ENCODE measurements at places on chromosomes 5 and 9. TPM values are rescaled to one million over a fixed set of nuclear protein-coding genes. Genes with fewer than 3 reads are reported as not detected.

SPATA6L gene
- total RNA-seq = 18.2 TPM

FGD3 gene
- total RNA-seq = 4.6 TPM

LTC4S gene
- total RNA-seq = 3.6 TPM

FOXD4L4 gene
- 0.67 TPM for total RNA-seq

MEGF10 gene
- total RNA-seq = 0.19 TPM

MELK gene
- 3.3 TPM for total RNA-seq

TYRP1 gene
- total RNA-seq = 2.5 TPM

RETREG1 gene
- 11.6 TPM for total RNA-seq

IGIP gene
- 14.1 TPM for total RNA-seq

IL9 gene
- total RNA-seq = not detected

- no peak overlapping the region for H3K4me3 ChIP-seq
- no peaks in the 10 kb centered on the region for H3K36me3 ChIP-seq
- H3K4me1 ChIP-seq = no peaks in the 10 kb centered on the region
- no peaks in the 10 kb centered on the region for H3K27me3 ChIP-seq
Measured at GRCh38 chr5:30581198-30581935, 612.1 kb upstream of the CDH6 start.

DNA sequence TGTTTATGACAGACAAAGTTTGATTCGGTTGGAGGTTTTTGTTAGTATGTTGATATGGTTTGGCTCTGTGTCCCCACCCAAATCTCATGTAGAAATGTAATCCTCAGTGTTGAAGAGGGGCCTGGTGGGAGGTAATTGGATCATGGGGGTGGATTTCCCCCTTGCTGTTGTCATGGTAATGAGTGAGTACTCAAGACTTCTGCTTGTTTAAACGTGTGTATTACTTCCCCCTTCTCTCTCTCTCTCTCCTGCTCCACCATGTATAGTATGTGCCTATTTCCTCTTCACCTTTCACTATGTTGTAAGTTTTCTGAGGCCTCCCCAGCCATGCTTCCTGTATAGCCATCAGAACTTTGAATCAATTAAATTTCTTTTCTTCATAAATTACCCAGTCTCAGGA lies 415.1 kb downstream of the HCN1 start:
- no peak overlapping the region for H3K27ac ChIP-seq
- H3K4me1 ChIP-seq = no peaks in the 10 kb centered on the region
- no peaks in the 10 kb centered on the region for H3K36me3 ChIP-seq
- no peak for DNase-seq

DNA sequence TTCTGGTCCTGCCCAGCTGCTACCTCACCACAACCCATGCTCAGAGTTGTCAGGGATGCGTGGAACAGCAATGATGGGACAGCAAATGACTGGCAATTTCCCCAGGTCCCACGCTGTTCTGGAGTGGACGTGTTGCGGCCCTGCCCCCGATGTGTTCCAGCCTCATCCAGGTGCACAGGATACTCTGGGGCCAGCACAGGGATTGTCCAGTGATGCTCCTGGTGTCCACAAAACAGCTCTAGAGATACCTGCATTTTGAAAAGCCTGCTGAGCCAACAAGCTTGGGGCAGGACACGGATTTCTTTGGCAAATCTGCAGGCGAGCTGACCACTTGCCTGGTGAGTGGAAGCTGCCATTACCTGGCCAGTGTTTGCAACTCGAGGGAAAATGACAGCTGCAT lies 88.7 kb downstream of the ANKRD33B start:
- H3K27me3 ChIP-seq = no peaks in the 10 kb centered on the region
- no peak overlapping the region for H3K27ac ChIP-seq
- no peaks in the 10 kb centered on the region for H3K4me1 ChIP-seq
- no peaks in the 10 kb centered on the region for H3K36me3 ChIP-seq
- no peak for DNase-seq

DNA sequence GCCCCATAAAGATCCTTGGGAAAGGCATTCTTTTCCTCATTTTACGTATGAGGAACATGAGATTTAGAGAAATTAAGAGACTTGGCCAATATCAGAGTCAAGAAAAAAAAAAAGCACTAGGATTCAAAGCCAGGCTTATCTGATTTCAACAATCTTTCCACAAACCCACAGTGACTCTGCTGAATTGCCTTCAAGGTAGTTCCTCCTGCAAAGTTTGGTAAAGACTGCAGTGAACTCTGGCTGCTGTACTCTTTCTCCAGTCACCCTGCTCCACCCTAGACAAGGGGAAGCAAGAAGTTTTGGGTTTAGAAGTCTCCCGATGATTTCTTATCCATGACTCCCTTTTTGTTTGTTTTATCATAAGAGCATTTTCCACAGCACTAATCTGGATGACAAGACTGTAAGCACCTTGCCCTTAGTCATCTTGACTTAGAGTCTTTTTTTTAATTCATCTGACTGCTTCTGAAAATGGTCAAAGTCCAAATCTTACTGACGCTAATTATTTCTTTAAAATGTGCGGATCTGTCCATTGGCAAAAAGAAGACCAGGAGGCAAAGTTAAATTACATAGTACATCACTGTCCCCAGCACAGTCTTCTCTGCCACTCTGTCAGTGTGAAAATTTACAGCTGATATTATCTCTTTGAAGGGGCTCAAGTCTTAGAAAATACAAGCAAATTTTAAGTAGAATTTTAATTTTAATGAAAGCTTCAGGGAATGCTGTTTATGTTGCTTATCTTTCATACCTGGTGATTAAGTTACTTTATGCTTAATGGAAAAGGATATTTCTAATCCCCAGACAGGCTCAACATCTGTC lies 180.1 kb downstream of the TTLL11 start:
- no peaks in the 10 kb centered on the region for H3K4me1 ChIP-seq
- H3K4me3 ChIP-seq = no peak overlapping the region
- no peaks in the 10 kb centered on the region for H3K27me3 ChIP-seq
- no peak for DNase-seq
- H3K36me3 ChIP-seq = no peaks in the 10 kb centered on the region

DNA sequence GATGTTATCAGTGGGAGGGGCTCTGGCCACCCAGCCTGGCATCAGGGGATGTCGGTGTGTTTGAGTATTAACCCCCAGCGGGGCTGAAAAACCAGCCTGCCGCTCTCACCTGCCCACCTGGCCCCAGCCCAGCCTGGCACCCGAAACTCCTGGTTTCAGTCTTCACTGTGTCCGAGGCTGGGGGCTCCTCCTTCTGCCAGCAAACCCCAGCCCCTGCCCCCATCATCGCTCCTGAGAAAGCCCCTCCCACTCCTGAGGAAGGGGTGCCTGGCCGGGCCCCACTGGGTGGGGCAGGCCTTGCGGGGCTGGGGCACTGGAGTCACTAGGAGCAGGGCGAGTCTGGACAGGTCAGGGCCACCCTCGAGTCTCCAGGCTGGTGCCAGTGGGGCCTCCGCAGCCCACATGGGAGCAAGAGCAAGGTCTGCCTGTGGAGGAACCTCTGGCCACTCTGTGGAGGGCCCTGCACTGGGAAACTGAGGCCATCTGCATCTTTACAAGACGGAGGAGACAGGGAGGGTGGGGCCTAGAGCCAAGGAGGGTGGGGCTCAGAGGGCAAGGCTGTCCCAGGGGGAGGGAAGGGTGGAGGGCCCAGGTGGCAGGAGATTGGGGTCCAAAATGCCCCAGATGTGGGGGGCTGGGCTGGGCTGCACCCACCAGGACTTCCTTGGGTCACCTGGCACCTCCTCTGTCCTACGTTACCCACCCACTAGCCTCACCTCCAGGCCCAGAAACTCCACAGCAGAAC lies 51.5 kb upstream of the NOTCH1 start:
- no peak overlapping the region for H3K27ac ChIP-seq
- H3K27me3 ChIP-seq = no peaks in the 10 kb centered on the region
- DNase-seq = no peak
- H3K4me1 ChIP-seq = peaks cover 2% of the 10 kb centered on the region
- no peak overlapping the region for H3K4me3 ChIP-seq

DNA sequence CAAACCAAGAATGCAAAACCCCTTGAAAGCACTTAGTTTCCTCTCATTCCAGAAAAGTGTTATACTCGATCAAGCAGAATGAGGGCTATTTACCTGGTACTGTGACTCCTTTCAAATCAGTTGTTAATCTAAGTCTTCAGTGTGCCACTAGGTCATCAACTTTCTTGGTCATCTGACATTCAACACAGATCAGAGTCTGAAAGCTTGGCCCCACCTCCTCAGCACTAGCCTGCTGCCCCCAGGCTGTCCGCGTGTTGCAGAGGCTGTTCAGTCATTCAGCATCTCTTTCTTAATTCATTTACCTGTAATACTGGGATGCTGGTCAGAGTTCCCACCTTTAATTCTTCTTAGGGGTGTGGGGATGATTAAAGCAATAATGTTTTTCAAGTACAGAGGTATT lies 28.5 kb downstream of the ENC1 start:
- no peaks in the 10 kb centered on the region for H3K4me1 ChIP-seq
- no peaks in the 10 kb centered on the region for H3K27me3 ChIP-seq
- no peaks in the 10 kb centered on the region for H3K36me3 ChIP-seq
- H3K27ac ChIP-seq = no peak overlapping the region
- no peak for DNase-seq
- H3K4me3 ChIP-seq = no peak overlapping the region

- H3K27ac ChIP-seq = no peak overlapping the region
- H3K4me1 ChIP-seq = no peaks in the 10 kb centered on the region
- no peaks in the 10 kb centered on the region for H3K36me3 ChIP-seq
- H3K27me3 ChIP-seq = no peaks in the 10 kb centered on the region
- DNase-seq = no peak
- H3K4me3 ChIP-seq = no peak overlapping the region
Measured at GRCh38 chr5:156640691-156641241, 209.3 kb upstream of the PPP1R2B start.

- no peak for DNase-seq
- no peaks in the 10 kb centered on the region for H3K36me3 ChIP-seq
- no peaks in the 10 kb centered on the region for H3K27me3 ChIP-seq
- no peak overlapping the region for H3K27ac ChIP-seq
Measured at GRCh38 chr9:112753725-112754124, 3.2 kb downstream of the SNX30 start.

DNA sequence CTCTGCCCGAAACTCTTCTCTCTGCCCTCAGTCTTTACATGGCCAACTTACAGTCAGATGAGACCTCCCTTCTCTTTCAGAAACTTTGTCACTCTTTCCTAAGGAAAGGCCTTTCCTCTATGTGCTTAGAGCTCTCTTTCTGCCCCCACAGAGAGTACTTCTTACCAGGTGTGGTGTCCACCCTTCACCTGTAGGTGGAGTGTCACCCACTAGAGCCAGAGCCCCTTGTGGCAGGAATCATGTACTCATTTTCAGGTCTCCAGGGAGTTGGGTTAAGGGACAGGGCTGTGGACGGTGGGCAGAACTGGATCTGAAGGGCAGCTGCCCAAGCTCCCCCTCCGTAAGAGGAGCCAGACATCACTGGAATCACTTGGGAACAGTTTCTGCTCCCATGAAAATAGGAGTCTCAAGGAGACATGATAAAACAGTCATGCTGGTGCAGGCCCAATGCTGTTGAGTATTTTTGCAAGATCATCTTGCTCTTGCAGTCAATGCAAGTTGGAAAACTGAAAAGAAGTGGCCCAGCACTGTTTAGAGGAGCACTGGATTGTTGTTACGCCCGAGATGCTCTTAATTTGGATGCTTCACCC lies 436.7 kb downstream of the ZSWIM6 start:
- H3K4me3 ChIP-seq = no peak overlapping the region
- H3K36me3 ChIP-seq = no peaks in the 10 kb centered on the region
- H3K4me1 ChIP-seq = no peaks in the 10 kb centered on the region
- H3K27ac ChIP-seq = no peak overlapping the region
- H3K27me3 ChIP-seq = no peaks in the 10 kb centered on the region

DNA sequence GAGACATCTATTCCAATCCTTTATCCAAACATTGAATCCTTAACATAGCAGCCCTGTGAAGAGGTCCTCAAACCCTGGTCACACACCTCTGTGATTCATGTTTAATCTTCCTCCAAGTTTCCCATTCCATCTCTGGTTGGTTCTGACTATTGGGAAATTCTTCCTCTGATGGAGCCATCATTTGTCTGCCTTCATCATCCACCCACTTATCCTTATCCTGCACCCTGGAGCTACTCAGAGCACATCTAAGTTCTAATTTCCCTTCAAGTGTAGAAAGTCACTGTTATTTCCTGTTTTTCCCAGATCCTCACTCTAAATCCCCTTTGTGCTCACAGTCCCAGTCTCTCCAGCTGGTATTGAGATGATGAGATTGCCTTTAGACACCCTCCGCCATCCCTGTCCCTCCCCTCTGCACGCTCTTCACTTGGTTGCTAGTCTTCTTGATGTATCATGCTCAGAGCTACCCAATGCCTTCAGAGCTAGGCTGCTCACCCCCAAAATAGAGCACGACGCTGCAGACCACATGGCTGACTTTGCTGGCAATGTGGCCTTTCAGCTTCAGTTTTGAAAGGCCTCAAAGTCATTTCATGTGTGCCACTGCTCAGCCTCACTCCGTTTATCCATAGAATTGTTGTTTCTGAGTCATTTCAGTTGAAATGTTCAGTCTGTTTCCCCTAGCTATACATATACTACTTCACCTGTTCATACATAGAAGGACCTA lies 154.3 kb downstream of the PALM2AKAP2 start:
- no peaks in the 10 kb centered on the region for H3K27me3 ChIP-seq
- no peak overlapping the region for H3K27ac ChIP-seq
- no peaks in the 10 kb centered on the region for H3K36me3 ChIP-seq

- no peaks in the 10 kb centered on the region for H3K27me3 ChIP-seq
- no peak for DNase-seq
- H3K36me3 ChIP-seq = peaks cover 3% of the 10 kb centered on the region
- no peak overlapping the region for H3K27ac ChIP-seq
- no peak overlapping the region for H3K4me3 ChIP-seq
Measured at GRCh38 chr5:88262116-88262515, 6.5 kb downstream of the TMEM161B start.

- H3K27ac ChIP-seq = peak overlapping the region; percentile 31
- no peak overlapping the region for H3K4me3 ChIP-seq
- H3K4me1 ChIP-seq = no peaks in the 10 kb centered on the region
- no peak for DNase-seq
- no peaks in the 10 kb centered on the region for H3K36me3 ChIP-seq
Measured at GRCh38 chr5:68730220-68730978, 363.4 kb upstream of the SLC30A5 start.

GRCh38 chr5:107474716-107475489 lies 195.8 kb downstream of the EFNA5 start:
- no peaks in the 10 kb centered on the region for H3K27me3 ChIP-seq
- H3K4me3 ChIP-seq = no peak overlapping the region
- H3K27ac ChIP-seq = no peak overlapping the region
- no peaks in the 10 kb centered on the region for H3K36me3 ChIP-seq
- no peak for DNase-seq
- H3K4me1 ChIP-seq = no peaks in the 10 kb centered on the region

GRCh38 chr5:82563745-82564144 lies 285.6 kb upstream of the RPS23 start:
- H3K4me1 ChIP-seq = no peaks in the 10 kb centered on the region
- H3K27ac ChIP-seq = no peak overlapping the region
- H3K4me3 ChIP-seq = no peak overlapping the region
- H3K27me3 ChIP-seq = no peaks in the 10 kb centered on the region
- no peaks in the 10 kb centered on the region for H3K36me3 ChIP-seq
- DNase-seq = no peak

DNA sequence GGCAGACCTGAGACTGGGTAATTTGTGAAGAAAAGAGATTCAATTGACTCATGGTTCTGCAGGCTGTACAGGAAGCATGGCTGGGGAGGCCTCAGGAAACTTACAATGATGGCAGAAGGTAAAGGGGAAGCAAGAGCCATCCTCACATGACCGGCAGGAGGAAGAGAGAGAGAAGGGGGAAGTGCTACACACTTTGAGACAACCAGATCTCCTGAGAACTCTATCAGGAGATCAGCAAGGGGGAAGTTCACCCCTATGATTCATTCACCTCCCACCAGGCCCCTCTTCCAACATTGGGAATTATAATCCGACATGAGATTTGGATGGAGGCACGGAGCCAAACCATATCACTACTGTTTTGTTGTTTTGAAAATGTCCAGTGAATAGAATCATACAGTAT lies 110.2 kb downstream of the DAPK1 start:
- H3K4me3 ChIP-seq = no peak overlapping the region
- no peaks in the 10 kb centered on the region for H3K4me1 ChIP-seq
- no peaks in the 10 kb centered on the region for H3K36me3 ChIP-seq
- no peaks in the 10 kb centered on the region for H3K27me3 ChIP-seq
